GM23248 (cell line): ENCODE measurements at places on chromosomes 5 and 9. TPM values are rescaled to one million over a fixed set of nuclear protein-coding genes. Genes with fewer than 3 reads are reported as not detected.
A peak's percentile ranks its signal among the peaks of the same experiment; 100 is the strongest.

Gene SPINK7
- not detected in 2 replicates for total RNA-seq

DNA sequence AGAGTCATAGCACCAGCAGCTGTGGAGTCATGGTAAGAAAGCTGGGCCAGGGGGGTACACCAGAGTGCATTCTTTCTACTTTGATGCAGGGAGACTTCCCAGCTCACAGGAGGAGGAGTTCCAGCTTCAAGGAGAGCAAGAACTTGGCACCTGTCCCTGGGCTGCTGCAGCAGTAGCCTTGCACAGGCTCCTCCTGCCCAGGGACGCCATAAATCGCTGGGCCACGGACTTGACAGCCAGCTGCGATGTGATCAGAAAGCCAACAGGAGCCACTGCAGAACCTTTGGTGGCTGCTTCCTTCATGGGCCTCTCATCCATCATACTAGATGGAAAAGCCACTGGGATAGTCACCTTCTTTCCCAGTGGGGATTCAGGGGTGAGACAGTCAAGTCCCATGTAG, 234.7 kb downstream of the NMUR2 start:
- H3K27me3 ChIP-seq: no peaks in the 10 kb centered on the region
- H3K4me3 ChIP-seq: no peak overlapping the region
- H3K27ac ChIP-seq: no peak overlapping the region
- DNase-seq: no peak
- no peaks in the 10 kb centered on the region for H3K4me1 ChIP-seq

GRCh38 chr5:1479581-1480188, 34.4 kb upstream of the SLC6A3 start:
- H3K4me3 ChIP-seq: no peak overlapping the region
- peaks cover 13% of the 10 kb centered on the region for H3K36me3 ChIP-seq
- H3K4me1 ChIP-seq: no peaks in the 10 kb centered on the region
- DNase-seq: peak; percentile 77
- peak overlapping the region; percentile 3; the same call in 1 of the 2 replicates for H3K27ac ChIP-seq
- H3K27me3 ChIP-seq: no peaks in the 10 kb centered on the region

DNA sequence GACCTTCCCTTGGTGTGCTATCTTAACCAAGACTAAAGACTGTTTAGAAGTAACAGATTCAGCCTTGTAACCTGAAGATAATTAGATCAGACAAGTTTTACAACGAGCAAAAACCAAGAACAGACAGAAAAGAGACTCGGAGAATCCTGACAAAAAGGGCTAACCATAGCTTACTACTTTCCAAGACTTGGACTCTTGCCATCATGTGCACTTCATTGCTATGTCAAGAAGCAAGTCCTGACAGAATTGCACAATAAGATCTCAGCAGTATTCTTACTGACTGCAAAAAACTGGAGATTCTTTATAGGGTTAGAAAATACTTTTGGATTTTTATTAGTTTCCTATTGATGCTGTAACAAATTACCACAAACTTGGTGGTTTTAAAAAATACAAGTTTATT, 1539.0 kb upstream of the NUDT12 start:
- no peak overlapping the region for H3K27ac ChIP-seq
- H3K36me3 ChIP-seq: no peaks in the 10 kb centered on the region
- H3K4me3 ChIP-seq: no peak overlapping the region
- no peak for DNase-seq

DNA sequence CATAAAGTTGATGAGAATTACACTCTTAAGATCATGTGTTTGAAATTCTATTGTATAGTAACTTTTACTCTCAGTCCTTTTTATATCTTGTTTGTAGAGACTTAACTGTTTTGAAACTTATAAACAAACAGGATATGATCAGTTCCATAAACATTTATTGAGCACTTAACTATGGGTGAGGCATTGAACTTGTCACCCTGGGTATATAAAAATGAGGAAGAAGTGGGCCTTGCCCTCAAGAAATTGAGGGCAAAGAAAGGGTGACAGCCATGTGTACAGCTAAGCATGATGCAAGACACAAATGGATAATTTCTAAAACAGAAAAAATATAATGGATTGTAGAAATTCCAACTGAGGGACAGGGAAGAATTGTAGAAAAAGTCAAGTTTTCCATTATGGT, 15.7 kb downstream of the UNC13B start:
- no peaks in the 10 kb centered on the region for H3K27me3 ChIP-seq
- DNase-seq: no peak
- H3K4me1 ChIP-seq: no peaks in the 10 kb centered on the region
- H3K27ac ChIP-seq: no peak overlapping the region
- H3K36me3 ChIP-seq: no peaks in the 10 kb centered on the region

GRCh38 chr5:128109766-128110165, 26.2 kb downstream of the SLC12A2 start:
- H3K36me3 ChIP-seq: no peaks in the 10 kb centered on the region; the same call in 1 of the 2 replicates
- H3K4me3 ChIP-seq: no peak overlapping the region
- H3K27me3 ChIP-seq: no peaks in the 10 kb centered on the region
- no peak overlapping the region for H3K27ac ChIP-seq
- H3K4me1 ChIP-seq: peaks cover 17% of the 10 kb centered on the region; the same call in 1 of the 2 replicates
- DNase-seq: no peak

Gene PPP2R2B
- 0.11 TPM in 1 of 2 replicates, not detected in the other for total RNA-seq

Gene IRX4
- not detected in 2 replicates for total RNA-seq

Gene FOXD4L3
- total RNA-seq: not detected in 2 replicates

GRCh38 chr5:131180407-131180806, 9.7 kb downstream of the LYRM7 start:
- no peak for DNase-seq
- no peaks in the 10 kb centered on the region for H3K27me3 ChIP-seq
- no peak overlapping the region for H3K4me3 ChIP-seq
- no peaks in the 10 kb centered on the region for H3K4me1 ChIP-seq
- no peak overlapping the region for H3K27ac ChIP-seq

- no peaks in the 10 kb centered on the region for H3K36me3 ChIP-seq
- no peaks in the 10 kb centered on the region for H3K27me3 ChIP-seq
- no peaks in the 10 kb centered on the region for H3K4me1 ChIP-seq
- H3K27ac ChIP-seq: no peak overlapping the region
These were observed 40.2 kb upstream of the RAB3C start for GRCh38 chr5:58542709-58543108.

- no peaks in the 10 kb centered on the region for H3K4me1 ChIP-seq
- no peak for DNase-seq
- H3K27me3 ChIP-seq: no peaks in the 10 kb centered on the region
- H3K4me3 ChIP-seq: no peak overlapping the region
- H3K36me3 ChIP-seq: no peaks in the 10 kb centered on the region
- H3K27ac ChIP-seq: no peak overlapping the region
These were observed 1730.6 kb downstream of the EFNA5 start for GRCh38 chr5:105940181-105940580.

- H3K27me3 ChIP-seq: no peaks in the 10 kb centered on the region
- H3K4me1 ChIP-seq: no peaks in the 10 kb centered on the region
These were observed 246.0 kb upstream of the NUDT12 start for GRCh38 chr5:103808464-103809106.

Gene LVRN
- 0.32 TPM in 1 of 2 replicates, not detected in the other for total RNA-seq

Gene CCDC112
- total RNA-seq: 4.2 and 4.6 TPM in 2 replicates

DNA sequence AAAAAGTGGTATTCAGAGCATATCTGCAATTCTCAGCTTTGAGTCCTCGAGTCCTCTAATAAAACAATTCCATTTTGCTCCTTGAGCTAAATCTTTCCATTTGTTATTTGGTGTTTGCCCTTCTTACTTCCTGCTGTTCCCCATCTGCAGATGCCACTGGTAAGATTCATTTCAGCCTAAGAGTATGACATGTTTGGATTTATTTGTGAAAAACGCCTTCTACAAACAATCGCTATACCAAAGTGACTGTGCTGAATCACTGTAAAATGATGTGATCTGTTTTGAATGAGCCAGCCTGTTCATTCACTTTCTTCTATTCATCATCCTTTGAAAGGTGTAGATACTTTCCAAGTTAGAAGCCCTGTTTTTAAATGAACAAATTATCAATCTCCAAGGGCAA, 27.7 kb downstream of the KCTD16 start:
- no peak overlapping the region for H3K4me3 ChIP-seq
- peaks cover 22% of the 10 kb centered on the region; the same call in 1 of the 2 replicates for H3K4me1 ChIP-seq
- H3K27ac ChIP-seq: peak overlapping the region; percentile 7; the same call in 1 of the 2 replicates
- H3K36me3 ChIP-seq: no peaks in the 10 kb centered on the region
- no peaks in the 10 kb centered on the region for H3K27me3 ChIP-seq
- peak; percentile 46 for DNase-seq

- H3K36me3 ChIP-seq: peaks cover 50% of the 10 kb centered on the region
- H3K4me3 ChIP-seq: no peak overlapping the region
- no peak for DNase-seq
- no peaks in the 10 kb centered on the region for H3K27me3 ChIP-seq
- no peaks in the 10 kb centered on the region for H3K4me1 ChIP-seq
These were observed 13.7 kb downstream of the HNRNPH1 start for GRCh38 chr5:179609834-179610108.

- no peaks in the 10 kb centered on the region for H3K36me3 ChIP-seq
- H3K4me1 ChIP-seq: no peaks in the 10 kb centered on the region
- peak within 1 kb of the TSS; percentile 48 for H3K4me3 ChIP-seq
- peaks cover 28% of the 10 kb centered on the region for H3K27me3 ChIP-seq
- peak; percentile 74 for DNase-seq
These were observed at the start of gene PDE4D for GRCh38 chr5:59893429-59894227. Gene PDE4D (minus strand): TSS chr5:59893726.

DNA sequence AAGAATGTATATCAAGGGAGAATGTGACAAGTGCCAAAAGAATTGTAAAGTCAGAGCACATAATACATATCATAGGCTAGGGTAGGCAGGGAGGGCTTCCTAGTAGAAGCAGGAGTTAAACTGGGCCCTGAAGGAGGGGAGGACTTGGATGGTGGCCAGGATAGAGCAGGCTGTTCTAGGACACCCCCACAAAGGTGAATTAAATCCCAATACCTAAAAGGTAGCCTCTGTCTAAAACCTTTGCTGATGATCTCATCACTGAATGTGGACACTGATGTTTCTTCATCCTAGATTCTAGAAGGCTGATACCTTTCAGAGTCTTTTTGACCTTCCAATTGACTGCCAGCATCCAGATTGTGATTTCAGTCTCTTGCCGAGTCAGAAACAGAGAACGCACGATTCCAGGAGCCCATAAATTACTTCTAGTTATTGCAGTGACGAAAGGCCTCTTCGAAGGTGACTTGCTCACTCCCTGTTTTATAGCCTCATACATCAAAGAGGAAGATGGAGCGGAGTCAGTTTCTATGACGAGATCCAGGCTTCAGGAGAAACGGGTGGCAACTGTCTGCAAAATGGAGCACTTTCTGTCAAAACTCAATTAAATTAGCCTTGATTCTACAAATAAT, 43.2 kb downstream of the KIF4B start:
- no peak overlapping the region for H3K4me3 ChIP-seq
- no peaks in the 10 kb centered on the region for H3K27me3 ChIP-seq
- H3K27ac ChIP-seq: no peak overlapping the region
- no peak for DNase-seq
- no peaks in the 10 kb centered on the region for H3K36me3 ChIP-seq

- H3K27me3 ChIP-seq: no peaks in the 10 kb centered on the region
- no peak overlapping the region for H3K27ac ChIP-seq
- no peak overlapping the region for H3K4me3 ChIP-seq
- no peak for DNase-seq
- H3K36me3 ChIP-seq: peaks cover 29% of the 10 kb centered on the region
- H3K4me1 ChIP-seq: no peaks in the 10 kb centered on the region
These were observed 176.1 kb downstream of the PAM start for GRCh38 chr5:102931085-102931725.

Gene OBP2B
- not detected in 2 replicates for total RNA-seq

- H3K4me1 ChIP-seq: no peaks in the 10 kb centered on the region
- no peaks in the 10 kb centered on the region for H3K36me3 ChIP-seq
- no peak overlapping the region for H3K27ac ChIP-seq
- H3K4me3 ChIP-seq: no peak overlapping the region
- DNase-seq: no peak
These were observed 30.3 kb downstream of the CEP72 start for GRCh38 chr5:642481-642880.

Gene TRIM7
- 1.4 and 6.8 TPM in 2 replicates for total RNA-seq

DNA sequence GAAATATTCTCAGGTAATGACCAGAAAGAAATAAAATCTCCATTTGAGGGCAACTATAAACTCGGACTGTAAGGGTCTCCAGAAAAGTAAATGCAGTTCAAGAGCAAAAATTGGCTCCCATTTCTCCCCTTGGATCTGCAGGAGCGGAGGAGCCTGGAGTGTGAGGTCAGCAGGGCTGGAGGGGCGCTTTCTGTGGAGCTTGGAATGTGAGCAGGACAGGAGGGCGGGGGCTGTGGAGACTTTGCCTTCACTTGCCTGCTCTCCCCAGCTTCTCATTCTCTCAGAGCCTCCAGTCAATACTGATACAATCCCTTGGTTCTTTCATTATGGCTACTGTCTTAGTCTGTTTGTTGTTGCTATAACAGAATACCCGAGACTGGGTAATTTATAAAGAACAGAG, 162.8 kb upstream of the ANKH start:
- DNase-seq: no peak
- no peak overlapping the region for H3K4me3 ChIP-seq
- no peaks in the 10 kb centered on the region for H3K36me3 ChIP-seq
- H3K4me1 ChIP-seq: no peaks in the 10 kb centered on the region

DNA sequence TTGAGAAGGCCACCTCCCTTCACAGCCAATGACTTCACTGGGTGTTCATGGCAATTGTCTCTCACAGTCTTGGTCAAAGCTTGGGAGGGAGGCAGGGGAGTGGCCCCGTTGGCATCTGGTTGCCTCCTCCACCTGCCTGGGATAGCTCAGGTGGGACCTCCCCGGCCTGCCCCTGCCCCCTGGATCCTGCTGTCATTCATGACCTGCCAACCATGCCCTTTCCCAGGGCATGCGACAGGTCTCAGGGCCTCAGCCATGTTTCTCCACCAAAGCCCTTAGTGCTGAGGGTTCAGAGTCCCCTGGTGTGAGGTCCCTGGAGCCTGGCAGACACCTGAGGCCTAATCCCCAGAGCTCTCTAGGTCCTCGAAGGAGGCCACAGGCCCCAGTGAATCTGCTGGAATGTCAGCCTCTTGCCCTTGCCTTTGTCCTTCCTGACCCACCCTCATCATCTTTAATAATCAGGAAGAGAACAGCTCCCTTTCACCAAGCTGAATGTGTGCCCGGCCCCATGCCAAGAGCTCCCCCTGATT, 5.6 kb downstream of the DAB2IP start:
- H3K36me3 ChIP-seq: no peaks in the 10 kb centered on the region
- no peak overlapping the region for H3K4me3 ChIP-seq
- DNase-seq: no peak
- peaks cover 15% of the 10 kb centered on the region for H3K27me3 ChIP-seq

DNA sequence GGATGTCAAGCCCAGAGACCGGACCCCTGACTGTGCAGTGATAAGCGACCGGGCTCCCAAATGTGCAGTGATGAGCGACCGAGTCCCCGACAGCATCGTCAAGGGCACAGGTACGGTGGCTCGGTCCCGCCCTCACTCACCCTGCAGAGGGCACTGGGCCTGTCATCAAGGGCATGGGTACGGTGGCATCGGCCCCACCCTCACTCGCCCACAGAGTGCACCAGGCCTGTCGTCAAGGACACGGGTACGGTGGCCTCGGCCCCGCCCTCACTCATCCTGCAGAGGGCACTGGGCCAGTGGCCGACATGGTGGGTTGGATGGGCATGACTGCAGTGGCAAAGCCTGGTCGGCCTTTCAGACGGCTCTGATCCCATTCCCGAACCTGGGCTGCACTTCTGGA, 9.7 kb upstream of the LRRC14B start:
- peaks cover 4% of the 10 kb centered on the region; the same call in 1 of the 2 replicates for H3K4me1 ChIP-seq
- H3K36me3 ChIP-seq: no peaks in the 10 kb centered on the region
- no peak overlapping the region for H3K4me3 ChIP-seq
- H3K27me3 ChIP-seq: peaks cover 7% of the 10 kb centered on the region; the same call in 1 of the 2 replicates
- no peak overlapping the region for H3K27ac ChIP-seq
- DNase-seq: no peak
